ENCODE measurements at places on chromosomes 7 and 10.
A peak's percentile ranks its signal among the peaks of the same experiment; 100 is the strongest.

GRCh38 chr10:103692436-103692951, 162.9 kb downstream of the SH3PXD2A start:
- DNase-seq, result no peak

- DNase-seq, result no peak
Observed at GRCh38 chr10:71294091-71294561, 24.9 kb upstream of the SLC29A3 start.

GRCh38 chr10:85080934-85081333, 752.5 kb downstream of the CCSER2 start:
- DNase-seq, result no peak

- peak; percentile 16 for DNase-seq
Observed at GRCh38 chr10:104127411-104127810, 5.4 kb downstream of the SFR1 start.

- DNase-seq, result no peak
Observed at GRCh38 chr10:117544004-117544701, 1.6 kb downstream of the EMX2 start.
